ENCODE measurements at places on chromosomes 7 and 10.

GRCh38 chr7:25707768-25708620, 444.0 kb upstream of the NFE2L3 start:
- DNase-seq, result no peak

DNA sequence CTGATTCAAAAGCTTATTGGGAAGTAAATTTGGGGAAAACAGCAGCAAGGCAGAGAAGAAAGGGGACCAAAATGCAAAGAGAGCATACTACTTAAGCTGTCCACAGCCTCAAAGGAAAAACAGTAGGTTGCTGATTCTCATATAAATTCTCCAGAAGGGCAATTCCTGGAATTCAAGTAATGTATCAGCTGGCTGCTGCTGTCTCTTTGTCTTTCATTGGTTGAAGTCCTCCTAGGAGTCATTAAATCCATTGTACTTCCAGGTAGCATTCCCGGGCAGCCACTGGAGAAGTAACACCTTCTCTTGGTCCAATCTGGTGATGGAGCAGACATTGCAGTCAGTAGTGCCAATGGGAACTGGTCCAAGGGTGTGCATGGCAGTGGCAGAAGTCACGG, 22.7 kb downstream of the BET1 start:
- no peak for DNase-seq

DNA sequence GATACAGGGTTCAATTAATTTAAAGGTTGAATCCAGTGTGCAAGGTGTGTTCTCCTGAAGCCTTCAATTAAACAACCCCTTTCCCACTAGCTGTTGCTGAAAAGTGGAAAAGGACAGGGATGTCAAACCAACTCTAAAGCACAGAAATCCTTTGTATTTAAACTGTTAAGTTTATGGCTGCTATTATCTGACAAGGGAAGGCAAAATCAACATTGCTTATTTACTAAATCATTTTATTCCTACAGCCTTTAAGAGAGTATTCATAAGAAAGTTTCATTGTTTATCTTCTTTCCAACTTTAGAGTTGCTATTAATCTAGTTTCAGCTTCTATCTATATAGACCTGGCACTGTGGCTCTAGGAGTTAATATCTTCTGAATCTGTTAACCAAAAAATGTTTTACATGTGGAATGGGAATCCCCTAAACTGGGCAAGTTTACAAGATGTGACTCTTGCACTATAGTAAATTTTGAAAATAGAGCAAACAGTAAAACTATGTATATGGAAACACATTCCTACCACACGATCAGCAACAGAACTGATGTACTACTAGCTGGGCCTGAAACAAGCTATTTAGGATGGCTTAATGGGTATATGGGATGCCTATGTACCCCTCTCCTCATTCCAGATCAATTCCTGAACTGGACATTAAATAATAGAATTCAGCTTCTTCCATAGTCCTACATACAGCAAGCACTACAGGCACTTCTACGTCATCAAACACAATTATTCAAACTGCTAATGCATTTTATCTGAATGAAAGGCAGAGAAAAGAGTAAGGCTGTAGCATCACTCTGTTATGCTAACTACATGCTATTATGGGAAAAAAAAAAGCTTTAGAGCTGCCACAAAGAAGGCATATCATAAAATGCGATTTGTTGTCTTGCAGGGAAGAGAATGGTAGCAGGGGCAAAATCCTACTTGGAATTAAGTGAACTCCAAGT, 52.8 kb downstream of the CDK6 start:
- DNase-seq, result no peak

DNA sequence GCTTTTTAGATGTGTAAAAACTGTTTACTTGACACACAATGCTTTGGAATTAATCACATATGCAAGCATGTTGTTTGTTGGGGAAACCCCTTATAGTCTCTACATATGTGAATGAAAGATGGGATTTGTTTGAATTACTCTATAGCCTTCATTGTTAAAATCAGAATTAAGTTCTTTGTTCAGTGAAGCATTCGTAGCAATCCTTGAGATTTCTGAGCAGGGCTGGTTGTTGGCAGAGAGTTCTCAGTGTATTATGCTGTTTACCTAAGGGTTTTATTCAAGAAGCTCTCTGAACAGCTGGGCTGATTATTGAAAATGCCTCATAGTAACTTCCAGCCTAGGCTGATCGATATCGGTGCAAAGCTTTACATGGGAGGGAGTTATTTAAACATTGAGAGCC, 190.9 kb downstream of the VTI1A start:
- DNase-seq, result no peak

DNA sequence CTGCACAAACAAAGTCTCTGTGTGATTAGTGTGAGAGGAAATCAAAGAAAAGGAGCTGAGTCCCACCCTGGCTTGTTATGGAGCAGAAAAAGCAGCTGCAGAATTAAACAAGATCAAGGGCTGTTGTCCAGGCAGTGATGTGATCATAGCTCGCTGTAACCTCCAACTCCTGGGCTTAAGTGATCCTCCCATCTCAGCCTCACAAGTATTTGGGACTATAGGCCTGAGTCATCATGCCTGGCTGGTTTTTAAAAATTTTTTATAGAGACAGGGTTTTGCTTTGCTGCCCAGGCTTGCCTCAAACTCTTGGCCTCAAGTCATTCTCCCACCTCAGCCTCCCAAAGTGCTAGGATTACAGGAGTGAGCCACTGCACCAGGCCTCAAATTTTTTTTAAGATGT, 88.9 kb downstream of the IPMK start:
- no peak for DNase-seq

DNA sequence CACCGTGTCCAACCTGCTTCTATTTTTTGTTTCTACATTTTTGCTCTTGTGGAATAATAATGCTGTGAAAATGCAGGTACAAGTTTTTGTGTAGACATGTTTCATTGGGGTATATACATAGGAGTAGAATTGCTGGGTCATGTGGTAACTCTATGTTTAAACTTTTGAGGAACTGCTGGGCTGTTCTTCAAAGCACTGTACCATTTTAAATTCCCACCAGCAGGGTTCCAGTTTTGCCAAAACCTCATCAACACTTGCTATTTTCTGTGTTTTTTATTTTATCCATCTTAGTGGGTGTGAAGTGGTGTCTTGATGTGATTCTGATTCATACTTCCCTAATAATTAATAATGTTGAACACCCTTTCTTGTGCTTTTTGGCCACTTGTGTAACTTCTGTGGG, 138.6 kb downstream of the RGS10 start:
- no peak for DNase-seq

DNA sequence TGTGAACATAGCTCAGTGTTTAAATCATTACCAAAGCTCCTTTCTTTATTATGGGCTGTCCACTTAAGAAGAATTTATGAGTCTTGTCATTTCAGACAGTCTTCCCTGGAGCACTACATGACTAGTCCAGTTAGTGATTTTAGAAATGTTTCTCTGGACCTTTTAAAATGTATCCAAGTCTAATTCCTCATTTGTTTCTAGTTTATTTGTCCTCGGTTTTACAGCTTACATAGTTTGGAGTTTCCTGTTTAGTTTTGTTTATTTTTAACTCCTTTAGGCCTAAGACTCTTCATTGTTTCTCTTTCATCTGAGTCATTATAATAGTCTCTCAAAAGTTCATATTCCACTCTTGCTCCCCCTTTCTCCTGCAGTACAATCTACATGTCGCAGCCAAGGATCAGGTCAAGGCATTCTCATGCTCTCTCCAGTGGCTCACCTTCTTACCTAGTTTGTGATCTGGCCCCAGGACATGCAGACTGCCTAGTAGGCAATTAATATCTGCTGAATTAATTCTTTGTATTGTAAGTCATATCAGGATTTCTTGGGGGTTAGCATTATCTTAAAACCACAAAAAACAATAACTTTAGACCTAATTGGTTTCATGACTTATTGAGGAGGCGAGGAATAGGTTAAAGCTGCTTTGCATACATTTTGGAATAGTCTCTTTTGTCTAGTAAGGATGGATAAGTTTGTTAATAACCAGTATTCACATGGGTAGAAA, 93.8 kb downstream of the MAPK8 start:
- no peak for DNase-seq

GRCh38 chr10:114367351-114368056, 36.8 kb downstream of the AFAP1L2 start:
- DNase-seq, result no peak

DNA sequence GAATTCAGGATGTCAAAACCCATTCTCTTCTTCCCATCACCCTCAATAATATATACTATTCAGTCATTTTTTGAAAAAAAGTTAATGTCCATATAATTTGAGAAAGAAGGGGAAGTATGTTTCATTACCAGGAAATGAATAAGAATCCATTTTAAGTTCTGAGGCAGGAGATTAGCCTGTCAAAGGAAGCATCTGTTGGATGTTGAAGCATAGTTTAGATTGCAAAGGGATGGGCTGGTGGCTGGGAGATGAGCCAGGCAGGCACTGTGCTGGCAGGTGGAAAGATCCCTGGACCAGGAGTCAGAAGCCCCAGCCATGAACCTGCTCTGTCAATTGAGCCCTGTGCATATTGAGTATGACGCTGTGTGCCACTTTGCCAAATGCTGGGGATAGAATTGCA, 48.4 kb upstream of the CRTAC1 start:
- DNase-seq, result no peak

GRCh38 chr7:156419782-156420181, 220.8 kb upstream of the RNF32 start:
- no peak for DNase-seq

GRCh38 chr10:119350502-119351097, 143.2 kb downstream of the GRK5 start:
- DNase-seq, result peak; percentile 27

GRCh38 chr7:37028909-37029440, 304.7 kb upstream of the AOAH start:
- no peak for DNase-seq

DNA sequence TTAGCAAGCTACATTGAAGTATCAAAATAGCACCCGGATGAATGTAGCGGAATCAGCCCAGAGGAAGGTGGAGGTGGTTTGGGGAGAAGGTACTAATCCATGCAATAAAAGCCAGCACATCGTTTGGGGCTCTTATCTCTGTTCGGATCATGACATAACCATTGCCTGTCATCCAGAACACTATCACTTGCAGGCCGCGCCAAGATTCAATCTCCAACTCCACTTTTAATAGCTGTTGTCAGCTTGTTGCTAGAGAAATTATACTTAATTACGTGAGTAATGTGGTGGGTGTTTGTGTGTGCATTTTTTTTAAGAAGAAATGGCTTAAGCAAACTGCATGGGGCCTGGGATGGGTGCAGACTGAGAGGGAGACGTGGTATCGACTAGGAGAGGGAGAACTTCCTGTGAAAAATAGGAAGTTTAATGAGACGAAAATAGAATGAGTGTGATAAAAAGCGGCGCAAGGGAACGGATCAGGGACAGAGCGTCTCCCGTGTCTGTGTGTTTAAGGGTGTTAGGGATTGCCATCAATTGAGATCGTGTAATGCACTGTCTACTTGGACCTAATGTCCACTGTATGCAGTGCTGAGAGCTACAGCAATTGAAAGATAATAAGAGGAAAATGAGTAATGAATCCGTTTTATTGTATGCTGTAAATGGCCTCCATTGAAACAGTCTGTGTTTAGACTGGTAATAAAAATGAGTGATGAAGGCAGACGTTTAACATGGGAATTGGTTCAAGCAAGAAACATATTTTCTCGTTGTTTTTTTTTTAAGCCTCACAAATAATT, 27.6 kb upstream of the SFMBT2 start:
- no peak for DNase-seq

GRCh38 chr7:127525866-127526480, 59.4 kb downstream of the GCC1 start:
- no peak for DNase-seq

DNA sequence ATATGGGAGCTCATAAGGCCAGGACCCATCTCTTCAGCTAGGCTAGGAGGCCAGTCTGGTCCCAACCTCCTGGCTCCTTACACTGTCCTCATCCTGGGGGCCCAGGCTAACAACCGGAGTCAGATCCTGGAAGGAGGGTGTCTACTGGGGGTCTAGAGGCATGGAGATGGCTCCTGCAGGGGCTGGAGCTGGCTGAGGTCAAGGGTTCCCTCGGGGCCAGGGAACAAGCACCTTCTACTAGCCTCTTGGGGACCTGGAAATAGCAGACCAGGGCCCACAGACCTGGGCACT, 37.2 kb downstream of the CLRN3 start:
- DNase-seq, result no peak

DNA sequence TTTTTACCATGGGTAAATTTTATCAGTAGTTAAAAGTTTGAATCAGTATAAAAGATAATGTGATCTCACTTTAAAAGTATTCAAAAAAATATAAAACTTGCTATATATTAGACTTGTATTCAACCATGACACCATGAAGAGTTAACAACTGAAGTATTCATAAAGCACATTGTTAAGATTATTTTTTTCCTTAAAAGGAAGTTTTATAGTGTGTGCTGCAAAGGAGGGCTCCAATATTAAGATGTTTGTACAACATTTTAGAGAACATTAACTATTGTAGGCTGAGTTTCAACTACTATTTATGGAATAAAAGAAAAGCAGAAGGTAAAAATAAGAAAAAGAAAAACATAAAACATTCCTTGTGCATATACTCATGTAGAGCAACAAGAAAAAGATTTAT, 24.5 kb upstream of the CUBN start:
- DNase-seq, result no peak

DNA sequence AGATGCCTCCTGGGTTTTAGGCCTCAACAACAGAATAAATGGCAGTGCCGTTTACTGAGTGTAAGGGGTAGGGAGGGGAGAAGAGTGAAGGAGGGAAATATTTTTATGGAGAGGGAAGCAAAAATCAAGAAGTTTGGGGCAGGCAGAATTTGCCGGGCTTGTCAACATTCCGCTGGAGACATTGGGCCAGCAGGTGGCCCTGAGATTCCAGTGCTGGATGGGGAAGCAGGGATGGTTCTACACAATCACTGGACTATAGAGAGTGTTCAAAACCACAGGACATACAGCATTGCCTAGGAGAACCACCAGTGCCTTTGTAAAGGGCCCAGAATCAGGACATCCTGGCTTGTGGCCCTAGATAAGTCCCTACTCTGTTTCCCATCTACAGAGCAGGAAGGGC, 598.6 kb upstream of the MGMT start:
- no peak for DNase-seq

GRCh38 chr7:69465262-69465661, 133.0 kb upstream of the AUTS2 start:
- no peak for DNase-seq

DNA sequence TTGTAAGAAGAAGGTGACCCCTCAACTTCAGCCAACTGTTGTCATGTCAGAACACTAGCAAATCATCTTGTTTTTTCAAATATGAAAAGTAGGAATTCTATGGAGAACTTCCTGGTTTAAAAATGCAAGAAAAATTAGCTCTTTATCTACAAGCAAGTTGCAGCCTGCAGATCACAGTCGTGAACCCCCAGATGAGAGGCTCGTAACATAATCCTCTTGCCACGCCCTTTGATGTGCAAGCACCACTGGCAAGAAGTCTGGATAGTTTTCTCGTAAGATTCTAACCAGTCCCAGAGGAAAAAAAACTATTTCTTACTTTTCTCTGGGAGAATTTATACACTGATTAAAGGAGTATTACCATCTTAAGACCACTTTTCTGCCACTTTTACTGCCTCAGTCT, 132.3 kb downstream of the DPY19L1 start:
- no peak for DNase-seq

DNA sequence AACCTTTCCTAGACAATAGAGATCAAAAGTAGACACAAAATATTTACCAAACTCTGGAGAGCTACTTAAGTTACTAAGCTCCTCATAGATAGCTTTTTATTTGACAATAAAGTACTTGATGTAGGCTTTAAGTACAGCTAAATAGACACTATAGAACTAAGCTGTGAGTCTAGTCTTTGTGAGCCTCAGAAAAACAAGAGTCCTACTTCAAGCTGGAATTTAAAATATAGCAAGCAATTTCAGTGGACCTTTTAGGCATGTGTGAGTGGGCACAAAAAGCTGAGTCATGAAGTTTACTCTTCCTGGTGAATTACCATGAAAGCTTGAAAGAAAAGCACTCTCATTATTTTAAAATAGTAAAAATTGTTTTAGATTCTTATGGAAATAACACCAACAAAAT, 76.1 kb downstream of the ADD3 start:
- DNase-seq, result no peak

Measured in posterior cingulate gyrus (tissue), 11 donors.